Aorta (tissue), 5 donors: ENCODE measurements at places on chromosomes 2 and 18. TPM values are rescaled to one million over a fixed set of nuclear protein-coding genes. Genes with fewer than 3 reads are reported as not detected.

Gene MAL
- total RNA-seq, result 1.2 TPM

Gene CKAP2L
- 0.69 TPM for total RNA-seq

Gene PXDN
- 100 TPM for total RNA-seq

Gene DPY30
- total RNA-seq, result 47.5 TPM
